B cell (primary cell): ENCODE measurements at places on chromosomes 3 and 15. TPM values are rescaled to one million over a fixed set of nuclear protein-coding genes. Genes with fewer than 3 reads are reported as not detected.

Gene HDDC3
- total RNA-seq, result 23.4 and 23.9 TPM in 2 replicates

Gene CCK
- not detected in 2 replicates for total RNA-seq

Gene REC114
- total RNA-seq, result not detected in 2 replicates

Gene CKMT1B
- total RNA-seq, result not detected in 2 replicates

Gene GOLGA8J
- total RNA-seq, result 0.51 TPM in 1 of 2 replicates, not detected in the other

Gene CCR5
- 0.15 and 0.17 TPM in 2 replicates for total RNA-seq

Gene C3orf70
- total RNA-seq, result not detected in 2 replicates

Gene PDE8A
- total RNA-seq, result 51.1 and 54.8 TPM in 2 replicates

Gene RTP1
- total RNA-seq, result not detected in 2 replicates

Gene TAGLN3
- total RNA-seq, result 0.44 TPM in 1 of 2 replicates, not detected in the other

Gene PLSCR2
- total RNA-seq, result 0.54 and 0.61 TPM in 2 replicates

Gene CSPG5
- total RNA-seq, result 0.68 and 0.99 TPM in 2 replicates

Gene NANOGP8
- not detected in 2 replicates for total RNA-seq

Gene RHOV
- total RNA-seq, result 0.41 and 0.54 TPM in 2 replicates

Gene CAPN3
- 41.7 and 44.2 TPM in 2 replicates for total RNA-seq

Gene IQCF5
- total RNA-seq, result not detected in 2 replicates

Gene QRICH1
- 187 and 196 TPM in 2 replicates for total RNA-seq

Gene CPN2
- not detected in 2 replicates for total RNA-seq

Gene TMEM62
- total RNA-seq, result 65.3 and 74.4 TPM in 2 replicates

Gene GOLGA8H
- 0.19 TPM in 1 of 2 replicates, not detected in the other for total RNA-seq

Gene STRA6
- total RNA-seq, result not detected in 2 replicates

Gene MYO9A
- total RNA-seq, result 66.1 and 75.5 TPM in 2 replicates
